ENCODE measurements at places on chromosomes 16 and 17.

DNA sequence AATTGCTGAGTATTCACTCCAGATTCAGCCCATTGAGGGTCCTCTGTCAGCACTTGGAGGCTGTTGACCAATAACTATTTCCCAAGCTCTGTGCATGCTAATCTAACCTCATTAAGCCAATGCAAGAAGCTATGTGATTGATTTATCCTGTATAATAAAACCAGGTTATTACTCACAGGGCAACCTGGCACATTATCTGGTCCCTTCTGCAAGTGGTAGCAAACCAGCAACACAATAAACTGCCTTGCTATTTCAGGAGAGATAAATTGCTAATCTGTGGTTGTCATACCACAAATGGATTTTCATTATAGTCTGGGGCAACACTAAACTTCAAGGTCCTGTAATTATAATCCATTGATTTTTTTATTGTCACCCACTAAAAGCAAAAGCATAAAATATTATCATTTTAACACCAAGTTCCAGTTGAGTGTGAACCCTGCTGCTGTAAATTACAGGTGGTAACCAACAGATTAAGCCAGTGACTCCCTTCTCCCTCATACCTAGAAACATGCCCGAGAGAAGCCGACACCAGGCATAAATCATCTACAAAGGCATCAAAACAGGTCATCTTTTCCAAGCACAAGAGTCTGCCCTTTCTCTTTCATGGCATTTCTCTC is 51.1 kb upstream of the SOX9 start:
- DNase-seq: no peak

GRCh38 chr17:31598399-31598782 is 206.9 kb downstream of the RAB11FIP4 start:
- DNase-seq: no peak

DNA sequence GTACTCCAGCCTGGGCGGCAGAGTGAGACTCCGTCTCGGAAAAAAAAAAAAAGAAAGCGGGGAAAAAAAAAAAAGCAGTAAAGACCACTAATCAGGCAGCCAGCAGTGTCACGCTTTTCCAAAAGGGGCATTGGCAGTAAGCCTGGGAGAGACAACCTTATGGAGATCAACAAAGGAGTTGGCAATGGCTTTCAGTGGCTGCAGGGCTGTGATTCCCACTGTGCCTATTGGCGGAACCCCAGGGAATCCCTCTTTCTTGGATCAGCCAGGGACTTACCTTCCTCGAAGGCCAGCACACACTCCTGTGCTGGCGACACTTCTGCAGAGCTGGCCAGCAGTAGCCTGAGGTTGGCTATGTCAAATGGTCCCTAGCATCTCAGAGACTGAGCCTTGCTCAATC is 43.2 kb upstream of the ZFHX3 start:
- DNase-seq: no peak

- DNase-seq: peak; percentile 16
Observed at GRCh38 chr17:40447148-40447644, 3.9 kb downstream of the IGFBP4 start.

DNA sequence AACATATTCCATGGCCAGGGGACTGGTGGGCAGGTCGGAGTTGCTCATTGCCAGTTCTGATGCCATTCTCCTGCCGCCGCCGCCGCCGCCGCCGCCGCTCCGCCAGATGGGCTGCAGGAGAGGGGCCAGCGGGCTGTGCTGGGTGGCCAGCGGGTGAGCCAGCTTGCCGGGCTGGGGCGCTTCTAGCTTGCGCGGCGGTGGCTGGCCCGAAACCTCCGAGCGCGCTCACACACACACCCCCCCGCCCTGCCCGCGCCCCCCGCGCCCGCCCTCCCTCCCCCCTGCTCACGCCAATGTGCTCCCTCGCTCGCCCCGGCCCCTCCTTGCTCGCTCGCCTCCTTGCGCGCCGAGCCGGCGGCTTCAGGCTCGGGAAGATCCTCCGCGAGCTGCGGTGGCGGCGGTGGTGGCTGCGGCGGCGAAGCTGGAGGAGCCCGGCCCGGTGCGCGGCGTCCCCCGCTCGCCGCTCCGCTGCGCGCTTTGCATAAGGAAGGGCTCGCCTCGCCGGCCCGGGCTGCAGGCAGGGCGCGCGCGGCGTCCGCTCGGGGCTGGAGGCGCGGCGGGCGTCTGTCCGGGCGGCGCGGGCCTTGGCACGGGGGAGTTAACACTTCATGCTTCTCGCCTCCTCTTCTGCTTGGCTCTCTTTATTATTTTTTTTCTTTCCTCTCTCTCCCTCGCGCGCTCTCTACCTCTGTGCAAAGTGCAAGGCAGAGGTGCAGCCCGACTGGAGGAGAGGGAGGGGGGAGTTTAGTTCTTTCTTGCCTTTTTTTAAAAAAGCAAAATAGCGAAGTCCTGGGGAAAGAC is 500 bp downstream of the MAF start:
- peak; percentile 49 for DNase-seq

DNA sequence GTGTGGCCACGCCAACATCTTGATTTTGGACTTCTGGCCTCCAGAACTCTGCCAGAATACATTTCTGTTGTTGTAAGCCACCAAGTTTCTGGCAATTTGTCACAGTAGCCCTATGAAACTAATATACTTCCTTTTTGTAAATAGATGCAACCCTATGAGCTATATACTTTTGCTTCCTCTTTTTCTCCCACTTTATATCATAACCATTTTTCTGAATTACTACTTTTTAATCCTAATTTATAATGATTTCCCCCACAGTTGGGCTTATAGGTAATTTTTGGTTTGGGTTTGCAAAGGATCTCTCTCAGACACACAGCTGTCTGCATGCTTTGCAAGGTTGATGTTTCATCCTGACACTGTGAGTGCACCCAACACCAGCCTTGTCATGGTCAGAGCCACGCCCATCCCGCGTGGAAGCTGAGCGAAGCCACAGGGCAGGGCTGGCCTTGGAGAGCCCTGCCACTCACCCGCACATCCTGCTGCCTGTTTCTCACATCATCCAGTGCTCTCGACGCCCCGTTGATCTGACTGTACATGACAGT is 5.8 kb downstream of the TRIM25 start:
- no peak for DNase-seq

DNA sequence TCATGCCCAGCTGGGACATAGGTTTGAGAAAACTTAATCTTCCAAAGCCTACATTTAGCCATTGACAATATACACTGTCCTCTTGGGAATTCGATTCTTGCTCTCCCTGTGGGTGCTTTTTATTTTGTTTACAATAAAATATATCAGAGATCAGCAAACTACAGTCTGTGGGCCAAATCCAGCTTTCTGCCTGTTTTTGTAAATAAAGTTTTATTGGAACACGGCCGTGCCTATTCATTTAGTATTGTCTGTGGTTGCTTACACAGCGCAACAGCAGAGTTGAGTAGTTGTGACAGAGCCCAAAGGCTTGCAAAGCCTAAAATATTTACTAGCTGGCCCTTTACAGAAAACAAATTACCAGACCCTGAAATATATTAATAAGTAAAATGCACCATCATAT is 39.7 kb upstream of the DNAJA2 start:
- DNase-seq: no peak

- DNase-seq: no peak
Observed at GRCh38 chr17:72357764-72358365, 237.0 kb downstream of the SOX9 start.

DNA sequence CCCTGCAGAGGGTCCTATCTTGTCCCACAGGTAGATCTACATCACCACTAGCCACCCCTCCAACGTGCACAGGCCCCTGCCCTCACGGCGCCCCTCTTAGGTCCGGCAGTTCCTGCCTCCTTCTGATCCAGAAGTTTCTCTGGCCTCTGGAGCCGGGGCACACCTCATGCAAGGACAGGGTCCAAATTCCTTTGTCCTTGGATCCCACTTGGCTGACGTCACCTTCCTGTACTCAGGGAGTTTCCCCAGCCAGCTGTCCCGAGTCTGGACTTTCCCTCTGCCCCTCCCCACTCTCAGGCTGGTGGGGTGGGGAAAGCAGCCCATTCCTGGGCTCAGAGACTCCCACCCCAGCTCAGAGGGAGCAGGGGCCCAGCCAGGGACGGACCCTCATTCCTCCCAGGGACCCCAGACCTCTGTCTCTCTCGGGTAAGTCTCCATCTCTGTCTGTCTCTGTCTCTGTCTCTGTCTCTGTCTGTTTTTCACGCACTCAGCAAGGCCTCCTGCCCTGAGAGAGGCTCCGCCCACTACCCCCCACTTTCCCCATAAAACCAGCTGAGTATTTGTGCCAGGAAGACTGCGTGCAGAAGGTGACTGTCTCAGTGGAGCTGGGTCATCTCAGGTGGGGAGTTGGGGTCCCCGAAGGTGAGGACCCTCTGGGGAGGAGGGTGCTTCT is at the start of gene IL32:
IL32 (plus strand) TSS at position 572 of the 673 bp plus-strand sequence. CDS start 172 bp downstream, outside the sequence.
- DNase-seq: peak; percentile 86

GRCh38 chr17:63435681-63436522 is 10.2 kb downstream of the CYB561 start:
- no peak for DNase-seq

- DNase-seq: no peak
Observed at GRCh38 chr17:4162775-4163466, 19.9 kb downstream of the CYB5D2 start.

DNA sequence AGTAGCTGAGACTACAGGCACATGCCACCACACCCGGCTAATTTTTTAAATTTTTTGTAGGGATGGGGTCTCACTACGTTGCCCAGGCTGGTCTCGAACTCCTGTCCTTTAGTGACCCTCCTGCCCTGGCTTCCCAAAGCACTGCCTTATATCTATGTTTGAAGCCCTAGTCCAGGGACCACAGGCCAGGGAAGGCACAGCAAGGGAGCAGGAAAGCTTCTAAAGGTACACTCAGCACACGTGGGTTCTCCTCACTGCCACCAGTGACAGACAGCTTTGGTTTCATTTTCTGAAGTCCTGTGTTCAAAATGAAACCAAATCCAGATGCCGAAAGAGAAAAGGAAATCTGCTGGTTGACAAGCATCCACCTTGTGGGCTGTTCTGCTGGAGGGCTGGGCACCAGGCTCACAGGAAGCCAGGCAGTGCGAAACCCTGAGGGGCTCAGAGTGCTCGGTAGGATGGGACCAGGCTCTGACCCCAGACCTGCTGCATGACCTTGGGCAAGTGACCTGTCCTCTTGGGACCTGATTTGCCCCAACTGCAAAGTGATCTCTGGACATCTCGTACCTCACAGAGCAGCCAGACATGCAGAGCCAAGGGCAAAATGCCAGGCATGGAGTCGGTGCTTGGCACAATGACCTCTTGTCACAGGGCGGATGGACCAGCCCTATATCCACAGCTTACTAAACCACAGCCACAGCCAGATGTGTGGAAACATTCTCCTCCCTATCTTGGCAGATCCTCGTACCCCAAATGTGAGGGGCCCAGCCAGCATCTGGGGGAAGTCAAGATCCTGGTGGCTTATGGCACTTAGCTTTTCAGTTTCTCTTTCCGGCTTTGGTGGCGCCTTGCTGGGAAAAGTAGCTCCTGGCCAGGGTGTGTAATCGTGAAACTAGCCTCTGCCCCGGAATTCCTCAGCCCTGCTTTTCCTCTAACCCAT is 2.8 kb upstream of the SOCS1 start:
- DNase-seq: peak; percentile 37

- DNase-seq: peak; percentile 31
Observed at GRCh38 chr16:48676836-48677235, 66.9 kb upstream of the N4BP1 start.

GRCh38 chr17:54172096-54172984 is 349.6 kb downstream of the KIF2B start:
- DNase-seq: peak; percentile 15

- peak; percentile 31 for DNase-seq
Observed at GRCh38 chr16:68364561-68364998, 53.8 kb downstream of the PRMT7 start.

Data from choroid plexus epithelial cell (primary cell).